Activated naive CD8-positive, alpha-beta T cell treated with anti-CD3 and anti-CD28 coated beads for 36 hours (primary cell): ENCODE measurements at places on chromosomes 16 and 17. TPM values are rescaled to one million over a fixed set of nuclear protein-coding genes. Genes with fewer than 3 reads are reported as not detected.

- H3K27ac ChIP-seq = no peak overlapping the region
- no peaks in the 10 kb centered on the region for H3K36me3 ChIP-seq
- H3K4me1 ChIP-seq = peaks cover 22% of the 10 kb centered on the region
- H3K27me3 ChIP-seq = peaks cover 11% of the 10 kb centered on the region
Observed at GRCh38 chr16:2335286-2335895, 5.1 kb downstream of the ABCA3 start.

GRCh38 chr17:47700471-47701449 is 6.8 kb downstream of the TBKBP1 start:
- peaks cover 19% of the 10 kb centered on the region for H3K36me3 ChIP-seq
- DNase-seq = no peak
- H3K4me1 ChIP-seq = peaks cover 80% of the 10 kb centered on the region
- H3K27ac ChIP-seq = peak overlapping the region; percentile 86
- no peaks in the 10 kb centered on the region for H3K27me3 ChIP-seq

DNA sequence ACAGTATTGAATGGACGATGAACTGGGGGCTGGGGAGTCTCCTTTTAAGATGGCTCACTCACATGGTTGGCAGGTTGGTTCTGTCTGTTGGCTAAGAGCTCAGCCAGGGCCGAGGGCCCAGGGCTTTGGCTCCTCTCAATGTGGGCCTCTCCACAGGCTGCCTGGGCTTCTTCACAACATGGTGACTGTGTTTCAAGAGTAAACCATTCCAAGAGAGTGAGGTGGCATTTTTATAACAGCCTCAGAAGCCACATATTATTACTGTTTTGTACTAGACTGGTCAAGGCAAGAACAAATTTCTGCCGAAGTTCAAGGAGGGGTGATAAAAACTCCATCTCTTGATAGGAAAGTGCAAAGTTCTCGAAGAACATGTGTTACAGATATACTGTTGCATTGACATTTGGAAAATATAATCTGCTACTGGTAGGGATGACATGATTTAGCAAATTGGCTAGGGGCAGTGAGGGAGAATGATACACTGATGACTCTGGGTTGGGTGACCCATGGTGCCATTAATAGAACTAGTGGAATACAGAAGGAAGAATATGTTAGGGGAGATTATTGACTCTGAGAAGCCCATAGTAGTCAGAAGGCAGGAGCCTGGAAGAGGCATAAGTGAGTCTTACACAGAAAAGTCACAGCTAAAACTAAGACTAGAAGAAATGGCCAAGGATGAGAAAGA is 13.7 kb downstream of the KRABD2 start:
- H3K36me3 ChIP-seq = no peaks in the 10 kb centered on the region
- H3K27ac ChIP-seq = no peak overlapping the region
- peaks cover 8% of the 10 kb centered on the region for H3K4me1 ChIP-seq
- H3K4me3 ChIP-seq = no peak overlapping the region
- H3K27me3 ChIP-seq = no peaks in the 10 kb centered on the region

The CCDC144A gene
- 2.1 TPM for total RNA-seq

The ODAD4 gene
- 0.84 TPM for total RNA-seq

The ZMYND15 gene
- total RNA-seq = not detected
